ENCODE measurements at places on chromosomes 6 and 20.

DNA sequence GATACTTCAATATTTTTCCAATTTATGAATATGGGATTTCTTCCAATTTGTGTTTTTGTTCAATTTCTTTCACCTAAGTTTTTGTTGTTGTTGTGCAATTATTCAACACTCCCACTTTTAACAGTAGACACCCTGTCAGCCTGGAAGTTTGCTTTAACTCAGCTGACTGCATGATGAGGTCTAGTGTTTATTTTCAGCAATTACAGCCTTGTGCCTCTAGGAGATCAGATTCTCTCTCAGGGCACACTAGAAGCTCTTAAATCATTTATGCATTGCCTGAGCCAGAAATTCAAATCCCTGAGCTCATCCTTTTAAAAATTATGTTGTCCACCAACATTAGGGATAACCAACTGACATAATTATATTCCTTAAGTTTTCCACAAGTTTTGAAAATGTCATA, 85.7 kb downstream of the MRAP2 start:
- no peak for DNase-seq

- peak; percentile 52 for DNase-seq
Observed at GRCh38 chr6:73873081-73873480, 177.1 kb downstream of the CD109 start.

GRCh38 chr6:40440053-40440452, 147.1 kb downstream of the LRFN2 start:
- no peak for DNase-seq

DNA sequence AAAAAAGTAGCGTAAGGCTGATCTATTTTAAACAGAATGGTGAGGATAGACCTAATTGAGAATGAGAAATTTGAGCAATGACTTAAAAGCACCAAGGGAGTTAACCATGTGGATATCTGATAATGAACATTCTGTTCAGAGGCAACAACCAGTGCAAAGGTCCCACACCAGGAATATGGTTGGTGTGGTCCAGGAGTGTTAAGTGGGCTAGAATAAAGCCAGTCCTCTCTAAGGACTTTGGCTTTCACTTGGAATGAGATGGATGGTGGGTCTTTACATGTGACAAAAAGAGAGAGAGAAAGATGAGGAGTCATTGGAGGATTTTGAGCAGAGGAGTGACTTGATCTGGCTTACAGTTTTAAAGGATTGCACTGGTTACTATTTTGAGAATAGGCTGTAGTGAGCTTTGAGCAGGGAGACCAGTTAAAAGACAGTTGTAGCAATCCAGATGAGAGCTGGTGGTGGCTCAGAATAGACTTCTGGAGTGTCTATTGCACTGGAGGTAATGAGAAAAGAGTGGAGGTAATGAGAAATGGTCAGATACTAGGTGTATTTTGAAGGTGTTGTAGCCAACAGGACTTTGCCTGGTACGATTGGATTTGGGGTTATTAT, 89.8 kb downstream of the SCAF8 start:
- DNase-seq: no peak

DNA sequence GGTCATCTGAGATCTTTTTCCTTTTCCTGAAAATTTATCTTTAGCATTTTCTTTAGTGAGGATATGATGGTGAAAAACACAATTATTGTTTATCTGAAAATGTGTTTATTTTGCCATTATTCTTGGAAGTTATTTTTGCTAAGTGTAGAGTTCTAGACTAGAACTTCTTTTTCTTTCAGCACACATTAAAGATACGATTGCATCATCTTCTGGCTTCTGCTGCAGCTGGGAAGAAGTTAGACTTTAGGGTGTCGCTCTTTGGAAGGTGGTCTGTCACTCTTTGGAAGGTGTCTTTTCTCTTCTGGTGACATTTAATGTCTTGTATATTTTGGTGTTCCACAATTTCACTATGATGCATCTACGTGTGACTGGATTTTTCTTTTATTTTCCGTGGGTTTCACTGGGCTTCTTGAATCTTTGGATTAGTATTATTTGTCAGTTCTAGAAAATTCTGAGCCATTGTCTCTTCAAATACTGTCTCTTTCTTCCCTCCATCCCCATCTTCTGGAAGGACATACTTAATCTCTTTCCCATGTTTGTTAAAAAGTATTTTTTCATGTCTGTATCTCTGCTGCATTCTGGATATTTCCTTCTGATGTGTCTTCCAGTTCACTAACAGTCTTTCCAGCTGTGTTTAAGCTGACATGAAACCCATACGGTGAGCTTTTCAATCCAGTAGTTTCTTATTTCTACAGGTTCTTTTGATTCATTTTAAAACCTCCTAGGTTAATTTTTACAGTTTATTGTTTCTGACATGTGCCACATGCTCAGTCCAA, 81.0 kb downstream of the AGPAT4 start:
- DNase-seq: no peak

DNA sequence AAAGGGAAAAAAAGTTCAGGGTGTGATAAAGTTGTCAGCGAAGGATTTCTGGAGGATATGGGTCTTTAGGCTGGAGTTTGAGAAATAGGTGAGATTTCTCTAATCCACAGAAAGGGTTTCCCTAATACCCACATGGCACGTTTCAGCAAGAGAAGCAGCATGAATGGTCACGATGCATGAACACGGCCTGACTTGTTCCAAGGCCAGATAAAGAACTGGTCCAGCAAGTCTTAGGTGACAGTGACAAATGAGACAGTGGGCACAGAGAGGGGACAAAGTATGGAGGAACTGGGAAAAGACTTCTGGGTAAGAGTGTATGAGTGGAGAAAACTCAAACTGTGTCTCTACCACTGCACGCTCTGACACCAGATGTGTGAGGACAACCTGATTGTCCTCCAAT, 262.0 kb upstream of the FOXQ1 start:
- DNase-seq: no peak

DNA sequence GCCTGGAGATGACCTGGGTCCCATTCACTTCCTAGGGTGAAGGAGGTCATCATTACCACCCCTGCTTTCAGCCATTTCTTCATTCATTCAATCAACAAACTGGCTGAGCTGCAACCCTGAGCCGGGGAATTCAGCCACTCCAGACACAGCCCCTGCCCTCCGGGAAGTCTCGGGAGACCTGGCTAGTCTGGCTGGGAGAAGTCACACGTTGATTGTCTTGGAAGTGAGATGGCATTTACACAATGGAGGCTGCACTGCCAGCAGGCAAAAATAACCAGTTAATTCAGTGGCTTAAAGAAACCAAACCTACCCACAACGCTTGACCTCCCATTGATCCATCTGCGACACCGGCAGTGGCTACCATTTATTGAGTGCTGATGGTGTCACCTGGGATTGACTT, 2.0 kb upstream of the PMEPA1 start:
- DNase-seq: no peak

GRCh38 chr20:51054233-51054632, 31.3 kb upstream of the KCNG1 start:
- no peak for DNase-seq

DNA sequence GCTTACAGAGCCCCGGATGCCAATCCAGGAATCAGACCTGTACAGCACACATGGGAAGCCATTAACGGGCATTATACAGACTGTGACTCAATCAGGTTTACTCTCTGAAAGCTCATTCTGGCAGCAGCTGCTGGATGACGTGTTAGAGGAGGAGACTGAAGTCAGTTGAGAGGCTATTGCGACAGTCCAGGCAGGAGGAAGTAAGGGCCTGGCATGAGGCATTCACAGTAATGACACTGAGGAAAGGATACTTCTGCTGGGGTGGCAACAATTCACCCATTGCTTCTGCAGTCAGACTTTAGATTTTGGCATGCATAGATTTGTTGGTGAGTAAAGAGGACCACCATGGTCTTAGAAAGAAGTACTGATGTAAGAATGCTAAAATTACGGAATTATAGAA, 151.0 kb upstream of the HEY2 start:
- DNase-seq: peak; percentile 61

- DNase-seq: peak; percentile 92
Observed at GRCh38 chr6:53734473-53735299, 60.1 kb upstream of the LRRC1 start.

DNA sequence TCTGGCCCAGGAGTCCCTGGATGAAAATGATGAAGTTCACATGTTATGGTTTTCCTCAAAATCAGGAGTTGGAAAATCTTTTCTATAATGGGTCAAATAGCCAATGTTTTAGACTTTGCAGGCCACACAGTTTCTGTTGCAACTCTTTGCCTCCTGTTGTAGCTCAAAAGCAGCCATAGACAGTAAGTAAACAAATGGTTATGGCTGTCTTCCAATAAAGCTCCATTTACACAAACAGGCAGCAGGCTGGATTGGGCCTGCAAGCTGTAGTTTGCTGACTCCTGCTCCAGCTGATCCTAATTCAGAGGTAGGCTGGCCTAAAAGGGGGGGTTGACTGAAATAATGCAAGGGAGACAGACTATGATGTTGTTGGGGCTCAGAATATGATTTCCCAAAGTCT, 33.0 kb downstream of the METTL24 start:
- DNase-seq: peak; percentile 65
